ENCODE measurements at places on chromosomes 7 and 10.
A peak's percentile ranks its signal among the peaks of the same experiment; 100 is the strongest.

- no peak for DNase-seq
These were observed 131.8 kb downstream of the ANK3 start for GRCh38 chr10:60257767-60258428.

DNA sequence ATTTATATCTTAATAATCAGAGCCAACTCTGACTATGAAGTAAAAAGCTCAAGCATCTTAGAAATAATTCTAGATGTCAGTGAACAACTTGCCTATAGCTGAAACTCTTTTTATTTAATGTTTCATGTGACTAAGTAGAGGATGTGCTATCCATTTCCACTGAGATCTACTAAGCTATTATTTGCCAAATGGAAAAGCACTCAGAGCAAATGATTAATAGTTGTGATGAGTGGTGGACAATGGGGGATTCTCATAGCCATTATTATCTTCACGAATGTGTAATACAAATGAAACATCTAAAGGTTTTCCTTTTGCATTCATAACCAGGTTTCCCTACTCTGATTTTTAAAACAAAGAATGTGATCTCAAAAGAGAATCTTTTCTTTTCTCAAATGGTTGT, 126.6 kb upstream of the GNAI1 start:
- no peak for DNase-seq

DNA sequence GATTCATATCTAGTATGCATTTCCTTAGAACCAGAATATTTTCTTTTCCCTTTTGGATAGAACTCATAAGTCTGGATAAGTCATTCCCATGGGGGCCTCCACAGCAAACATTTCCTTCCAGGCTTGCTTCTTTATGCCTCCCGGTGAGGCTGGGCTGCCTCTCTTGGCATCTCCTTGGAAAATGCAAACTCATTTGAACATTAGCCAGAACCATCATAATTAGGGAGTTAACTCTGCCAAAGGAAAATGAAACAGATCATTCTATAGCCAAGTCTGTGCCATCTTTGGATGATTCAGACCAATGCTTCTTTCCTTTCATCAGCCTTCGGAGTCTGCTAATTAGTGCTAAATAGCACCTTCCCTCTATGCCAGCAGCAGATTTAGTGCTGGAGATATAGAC, 81.1 kb downstream of the PLPP4 start:
- DNase-seq = no peak

DNA sequence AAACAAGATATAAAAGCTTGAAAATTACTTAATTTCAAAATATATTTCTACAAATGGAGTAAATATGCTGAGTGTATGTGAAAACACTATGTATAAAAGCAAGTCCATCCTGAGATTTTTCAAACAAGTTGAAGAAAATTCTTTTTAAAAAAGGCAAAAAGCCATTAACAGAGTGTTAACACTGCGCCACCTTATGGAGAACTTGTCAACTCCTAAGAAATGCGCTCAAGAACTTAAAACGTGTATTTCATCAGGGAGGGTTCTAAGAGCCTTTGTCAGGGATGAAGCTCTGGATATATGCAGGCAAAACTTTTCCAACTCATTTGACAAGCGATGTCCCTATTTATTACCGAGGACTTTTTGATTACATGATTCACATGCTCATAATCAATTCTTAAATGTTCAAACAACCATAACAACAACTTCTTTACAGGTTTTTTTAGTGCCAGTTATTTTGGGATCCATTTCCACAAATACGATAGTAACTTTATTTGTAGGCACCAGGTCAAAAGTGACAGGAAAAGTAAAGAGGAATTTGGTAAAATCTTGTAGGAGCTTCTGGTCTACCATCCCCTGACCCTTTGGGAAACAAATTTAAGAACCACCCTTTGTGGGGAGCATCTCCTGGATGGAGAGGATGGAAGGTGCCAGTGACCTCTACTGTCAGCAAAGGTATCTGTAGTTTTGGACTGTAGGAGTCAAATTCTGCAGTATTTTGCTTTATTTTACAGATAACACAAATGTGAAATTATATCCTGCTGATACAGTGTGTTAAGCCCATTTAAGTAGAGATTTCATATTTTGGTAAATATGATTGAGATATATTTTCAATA, 23.2 kb downstream of the CALCR start:
- no peak for DNase-seq

- DNase-seq = no peak
These were observed 242.9 kb upstream of the CXCL12 start for GRCh38 chr10:44627591-44628354.

- no peak for DNase-seq
These were observed 27.4 kb downstream of the LRRC4 start for GRCh38 chr7:128003787-128004186.

DNA sequence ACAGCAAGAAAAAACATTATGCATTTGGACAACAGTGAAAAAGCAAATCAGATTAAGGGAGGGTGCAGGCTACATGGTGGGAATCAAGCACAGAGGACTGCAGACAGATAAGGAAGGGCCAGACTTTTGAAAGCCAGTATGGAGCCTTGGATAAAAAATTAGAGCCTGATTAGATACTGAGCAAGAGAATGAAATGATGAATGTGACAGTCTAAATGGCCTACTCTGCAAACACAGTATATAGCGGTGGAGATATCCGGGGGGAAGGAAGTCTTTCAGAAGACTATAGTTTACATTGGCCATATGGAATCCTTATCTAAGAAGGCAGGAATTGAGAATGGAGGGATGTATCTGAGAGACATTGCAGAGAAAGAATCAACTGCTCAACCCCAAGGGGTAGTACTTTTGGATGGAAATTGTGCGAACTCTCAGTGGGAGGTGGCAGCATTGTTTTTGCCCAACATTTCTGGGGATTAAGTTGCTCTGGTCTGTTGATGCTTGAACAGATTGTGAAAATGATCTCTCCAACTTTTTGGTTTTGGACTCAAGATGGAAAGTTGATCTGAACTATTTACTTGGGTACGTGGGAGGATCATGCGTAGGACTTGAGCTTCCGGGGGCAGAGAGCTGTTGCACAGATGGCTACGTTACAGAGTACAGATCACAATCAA, 39.4 kb upstream of the CHCHD3 start:
- no peak for DNase-seq

- peak; percentile 3 for DNase-seq
These were observed 452.2 kb upstream of the SORCS1 start for GRCh38 chr10:107616463-107617410.

DNA sequence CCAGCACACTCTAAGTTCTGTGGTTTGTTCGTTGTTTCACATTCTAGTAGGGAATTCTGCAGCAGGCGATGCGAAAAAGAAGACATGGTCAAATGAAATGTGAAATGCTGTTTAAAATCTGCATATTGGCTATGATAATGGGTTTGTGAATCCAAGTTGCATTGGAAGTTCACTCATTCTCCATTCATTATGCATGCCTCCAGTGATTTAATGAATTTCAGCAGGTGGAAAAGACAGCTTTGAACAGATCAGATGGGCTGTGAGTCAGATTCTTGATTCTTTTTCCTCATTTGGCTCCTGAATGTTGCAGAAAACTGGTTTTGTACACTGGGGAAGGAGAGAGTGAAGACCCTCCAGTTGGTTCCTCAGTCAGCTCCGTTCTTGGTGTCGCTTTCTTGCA, 52.1 kb downstream of the PNLIPRP2 start:
- no peak for DNase-seq

DNA sequence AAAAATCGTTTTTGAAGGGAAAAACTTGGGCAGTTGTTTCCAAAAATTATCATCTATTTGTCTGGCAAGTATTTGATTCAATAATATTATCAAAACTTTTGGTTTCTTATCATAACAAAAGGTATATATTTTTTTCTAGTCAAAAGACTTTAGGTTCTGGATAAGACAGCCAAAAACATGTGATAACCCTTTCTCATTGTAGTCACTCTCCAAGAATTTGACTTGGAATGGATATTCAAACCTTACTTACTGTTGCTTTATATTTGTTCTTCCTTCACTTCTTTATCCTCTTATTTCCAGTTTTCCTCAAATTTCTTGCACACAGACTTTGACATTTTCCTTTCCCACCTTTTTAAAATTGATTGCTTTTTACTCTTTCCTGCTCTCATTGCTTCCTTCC, 140.9 kb upstream of the FAM3C start:
- DNase-seq = no peak

DNA sequence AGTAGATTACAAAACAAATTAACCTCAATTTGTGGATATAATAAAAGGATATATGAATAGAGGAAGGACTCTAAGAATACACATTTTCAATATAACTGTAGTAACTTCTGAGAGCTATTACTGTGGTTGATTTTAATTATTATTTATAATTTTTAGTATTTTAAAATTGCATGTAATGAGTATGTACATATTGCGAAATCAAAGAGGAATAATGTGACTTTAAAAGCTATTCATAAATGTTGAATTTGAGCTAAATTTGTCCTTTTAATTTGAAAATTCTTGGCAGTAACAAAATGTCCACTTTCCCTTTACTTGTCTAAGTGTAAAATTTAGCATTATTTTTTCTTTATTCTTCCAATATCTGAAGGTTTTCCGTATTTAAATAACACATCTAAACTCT, 750.6 kb upstream of the PCDH15 start:
- DNase-seq = no peak

DNA sequence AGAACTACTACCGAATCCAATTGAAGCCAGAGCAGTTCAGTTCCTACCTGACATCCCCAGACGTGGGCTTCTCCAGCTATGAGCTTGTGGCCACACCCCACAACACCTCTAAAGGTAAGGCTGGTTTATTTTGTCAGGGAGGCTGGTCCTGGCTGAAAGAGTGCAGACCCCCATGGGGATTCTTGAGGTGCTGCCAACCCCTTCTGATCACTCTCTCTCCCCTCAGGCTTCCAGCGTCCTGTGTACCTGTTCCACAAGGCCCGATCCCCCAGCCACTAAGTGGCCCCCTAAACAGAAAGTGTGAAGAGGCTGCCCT, 3.1 kb downstream of the PPP1R35 start:
- no peak for DNase-seq

GRCh38 chr7:23467291-23467805, 2.9 kb downstream of the IGF2BP3 start:
- no peak for DNase-seq

GRCh38 chr7:121016966-121017365, 28.5 kb downstream of the CPED1 start:
- no peak for DNase-seq

- no peak for DNase-seq
These were observed 200.1 kb downstream of the LRRN3 start for GRCh38 chr7:111290982-111291381.

DNA sequence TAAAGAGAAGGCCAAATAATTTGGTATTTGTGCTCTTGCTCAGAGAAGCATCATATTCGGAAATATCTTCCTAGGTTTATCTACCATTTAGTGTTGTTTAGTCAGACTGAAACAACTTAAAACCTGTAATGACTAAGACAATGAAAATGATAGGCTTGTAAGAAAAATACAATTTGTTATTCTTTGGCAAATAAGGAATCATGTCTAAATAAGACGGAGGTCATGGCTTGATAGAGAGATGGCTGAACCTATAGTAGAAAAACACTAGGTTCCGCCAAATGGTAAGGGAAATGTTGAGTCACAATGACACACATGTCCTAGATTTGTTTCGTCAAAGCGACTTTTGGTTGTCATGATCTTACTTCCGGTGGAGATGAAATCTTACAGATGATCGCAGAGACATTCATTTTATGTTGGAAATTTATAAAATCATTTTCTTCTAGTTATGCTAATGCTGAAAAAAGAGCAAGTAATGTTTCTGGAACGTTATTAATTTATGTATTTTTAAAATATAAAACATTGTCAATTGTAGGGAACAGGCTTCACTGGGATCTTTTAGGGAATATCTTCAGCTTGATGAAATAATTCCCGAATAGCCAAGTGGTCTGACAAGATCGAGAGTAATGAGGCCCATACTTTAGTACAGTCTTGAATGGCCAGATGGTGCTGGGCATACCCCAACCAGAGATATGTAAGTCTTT, 1.0 kb downstream of the SRGN start:
- no peak for DNase-seq

DNA sequence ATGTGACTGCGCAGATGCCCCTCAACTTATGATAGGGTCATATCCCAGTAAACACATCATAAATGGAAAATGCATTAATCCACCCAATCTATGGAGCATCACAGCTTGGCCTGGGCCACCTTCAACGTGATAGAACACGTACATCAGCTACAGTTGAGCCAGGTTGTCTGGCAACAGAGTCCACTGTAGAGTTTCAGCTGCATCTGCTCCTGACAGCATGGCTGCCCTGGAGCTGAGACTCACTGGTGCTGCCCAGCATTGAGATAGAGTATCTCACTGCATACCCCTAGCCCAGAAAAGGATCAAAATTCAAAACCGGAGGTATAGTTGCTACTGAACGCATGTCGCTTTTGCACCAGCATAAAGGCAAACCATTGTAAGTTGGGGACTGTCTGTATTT, 437.7 kb upstream of the MKI67 start:
- DNase-seq = no peak

DNA sequence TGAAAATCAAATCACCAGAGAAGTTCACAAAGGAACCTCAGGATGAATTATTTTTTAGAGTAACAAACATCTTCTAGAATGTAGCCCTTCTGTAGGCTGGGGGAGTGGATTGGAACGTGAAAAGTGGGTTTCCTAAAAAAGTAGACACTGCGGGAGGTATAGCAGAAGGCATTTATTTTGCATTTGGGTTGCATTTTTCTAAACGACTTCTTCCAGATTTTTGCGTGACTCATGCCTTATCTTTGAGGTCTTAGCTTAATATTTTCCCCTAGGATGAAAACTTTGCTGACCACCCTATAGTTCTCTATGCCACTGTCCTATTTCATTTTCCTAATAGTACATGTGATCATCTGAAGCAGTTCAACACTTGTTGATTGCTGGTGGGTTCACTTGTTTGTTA, 112.7 kb upstream of the JCAD start:
- no peak for DNase-seq

GRCh38 chr10:104780165-104780564, 139.1 kb downstream of the SORCS3 start:
- no peak for DNase-seq

DNA sequence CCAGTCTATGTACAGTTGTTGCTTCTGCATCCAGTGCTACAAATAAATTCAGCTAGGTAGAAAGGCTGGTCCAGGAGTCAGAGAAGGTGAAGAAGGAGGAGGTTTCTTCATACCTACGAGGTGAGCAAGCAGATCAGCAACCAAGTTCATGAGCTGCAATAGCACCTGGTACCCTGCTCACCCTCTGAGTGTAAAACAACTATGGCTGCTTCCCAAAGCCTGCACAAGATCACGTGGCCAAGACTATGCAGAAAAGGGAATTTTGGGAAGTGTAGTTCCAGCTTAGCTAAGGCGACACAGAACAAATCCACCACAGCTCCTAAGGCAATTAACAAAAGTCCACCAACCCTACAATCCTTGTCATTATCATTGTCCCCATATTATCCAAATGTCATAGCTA, 95.9 kb upstream of the AUTS2 start:
- no peak for DNase-seq

DNA sequence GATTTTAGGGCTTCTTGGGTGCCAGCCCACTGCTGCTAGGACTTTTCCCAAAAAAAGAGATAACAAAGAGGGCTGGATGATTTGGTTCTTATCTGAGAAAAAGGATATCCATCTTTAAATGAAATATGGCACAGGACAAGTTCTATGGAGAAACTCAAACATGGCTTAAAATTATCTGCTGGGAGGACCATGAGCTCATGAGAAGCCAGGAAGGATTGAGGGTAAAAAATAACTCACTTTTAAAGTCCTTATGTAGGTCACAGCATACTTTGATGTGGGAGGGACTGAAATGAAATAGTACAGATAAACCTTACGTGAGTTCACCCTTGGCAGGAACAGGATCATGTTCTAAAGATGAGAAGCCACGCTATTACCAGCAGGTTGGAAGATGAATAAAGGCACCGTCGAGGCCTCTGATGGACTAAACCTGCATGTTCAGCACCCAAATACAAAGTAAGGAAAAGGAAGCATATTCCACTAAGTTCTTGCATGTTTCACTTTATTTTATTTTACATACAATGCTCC, 369.2 kb upstream of the KLF6 start:
- no peak for DNase-seq

Measured in RWPE1 (cell line).